ENCODE measurements at places on chromosomes 13 and 19. TPM values are rescaled to one million over a fixed set of nuclear protein-coding genes. Genes with fewer than 3 reads are reported as not detected.

Gene CACNG6
- not detected for total RNA-seq

Gene CYP2A6
- total RNA-seq: not detected

Gene CYP2A7
- total RNA-seq: 1.7 TPM

- no peak for DNase-seq
Observed at GRCh38 chr13:25802579-25802978, 249.2 kb downstream of the SHISA2 start.

DNA sequence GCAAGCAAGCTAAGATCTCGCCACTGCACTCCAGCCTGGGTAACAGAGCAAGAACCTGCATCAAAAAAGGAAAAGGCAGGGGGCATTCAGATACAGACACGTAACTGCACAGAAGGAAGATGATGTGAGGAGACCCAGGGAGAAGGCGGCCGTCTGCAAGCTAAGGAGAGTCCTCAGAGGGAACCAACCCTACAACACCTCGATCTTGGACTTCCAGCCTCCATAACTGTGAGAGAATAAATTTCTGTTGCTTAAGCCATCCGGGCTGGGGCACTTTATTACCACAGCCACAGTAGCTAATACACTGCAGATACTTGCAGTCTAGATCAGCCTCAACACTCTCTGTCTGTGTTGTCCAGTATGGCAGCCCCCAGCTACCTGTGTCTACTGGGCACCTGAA, 7.9 kb downstream of the TICAM1 start:
- DNase-seq: no peak

DNA sequence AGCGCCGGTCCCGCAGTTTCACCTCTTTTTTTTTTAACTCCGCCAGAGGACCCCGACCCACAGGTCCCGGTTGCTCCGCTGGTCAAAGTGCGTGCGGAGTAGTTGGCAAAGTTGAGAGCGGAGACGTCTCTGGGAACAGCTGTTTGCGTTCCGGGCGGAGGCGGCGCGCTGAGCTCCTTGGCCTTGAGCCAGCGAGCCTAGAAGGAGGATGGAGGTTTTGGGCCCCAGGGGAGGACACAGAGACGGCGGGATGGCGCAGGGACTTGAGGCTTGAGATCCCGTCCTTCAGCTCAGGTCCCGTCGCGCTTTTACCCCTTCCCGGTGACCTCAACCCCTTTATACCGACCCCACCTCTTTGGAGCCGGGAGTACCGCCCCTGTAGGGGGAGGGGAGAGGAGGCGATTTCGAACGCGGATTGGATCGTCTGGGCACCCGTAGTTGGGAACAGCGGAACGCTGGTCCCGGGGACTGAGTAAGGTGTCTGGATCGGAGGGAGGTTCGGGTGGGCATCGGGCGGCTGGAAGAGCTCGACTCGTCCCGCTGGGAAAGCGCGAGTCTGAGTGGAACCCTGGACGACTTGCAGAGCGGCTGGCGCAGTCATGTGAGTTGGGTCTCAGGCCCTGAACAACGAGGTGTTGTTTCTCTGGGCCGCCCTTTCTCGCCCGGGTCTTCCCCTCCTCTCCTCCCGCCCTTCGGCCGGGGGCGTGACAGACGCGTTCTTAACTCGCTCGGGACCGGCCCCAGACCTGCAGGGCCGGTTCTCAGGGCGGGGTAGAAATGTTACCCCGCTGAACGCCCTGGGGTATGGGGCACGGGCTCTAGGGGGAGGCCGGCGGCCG, at the start of gene WBP4:
TSS of gene WBP4 (plus strand) at position 435 of the 839 bp plus-strand sequence. CDS start at position 600, 165 bp downstream.
- DNase-seq: peak; percentile 98

DNA sequence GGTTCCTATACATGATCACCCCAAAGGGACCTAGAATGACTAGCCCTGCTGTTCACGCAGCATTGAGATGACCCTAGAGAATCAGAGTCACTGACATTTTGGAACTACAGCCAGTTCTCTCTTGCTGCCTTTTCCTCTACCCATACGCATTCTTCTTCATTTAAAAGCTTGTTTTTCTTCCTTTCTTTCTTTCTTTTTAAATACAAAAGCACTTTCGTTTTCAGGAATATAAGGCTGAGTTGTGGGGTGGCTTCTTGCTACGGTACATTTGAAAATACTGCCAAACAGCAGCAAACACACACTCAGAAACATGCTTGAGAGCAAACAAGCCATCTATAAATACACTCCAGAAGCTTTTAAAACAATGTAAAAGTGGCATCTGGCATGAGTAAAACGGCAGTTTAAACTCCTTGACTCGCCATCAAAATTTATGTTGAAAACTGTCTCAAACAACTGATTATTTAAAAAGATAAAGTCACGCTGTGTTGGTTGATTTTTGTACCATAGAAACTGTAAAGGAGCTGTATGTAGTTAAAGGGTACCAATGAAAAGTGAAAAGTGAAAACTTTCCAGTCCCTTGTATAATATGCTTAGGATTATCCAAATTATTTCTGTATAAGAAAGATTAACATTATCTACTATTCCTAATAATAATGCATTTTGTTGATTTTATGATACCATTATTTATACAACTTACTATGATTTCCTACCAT, 95.6 kb downstream of the PCDH9 start:
- DNase-seq: no peak

DNA sequence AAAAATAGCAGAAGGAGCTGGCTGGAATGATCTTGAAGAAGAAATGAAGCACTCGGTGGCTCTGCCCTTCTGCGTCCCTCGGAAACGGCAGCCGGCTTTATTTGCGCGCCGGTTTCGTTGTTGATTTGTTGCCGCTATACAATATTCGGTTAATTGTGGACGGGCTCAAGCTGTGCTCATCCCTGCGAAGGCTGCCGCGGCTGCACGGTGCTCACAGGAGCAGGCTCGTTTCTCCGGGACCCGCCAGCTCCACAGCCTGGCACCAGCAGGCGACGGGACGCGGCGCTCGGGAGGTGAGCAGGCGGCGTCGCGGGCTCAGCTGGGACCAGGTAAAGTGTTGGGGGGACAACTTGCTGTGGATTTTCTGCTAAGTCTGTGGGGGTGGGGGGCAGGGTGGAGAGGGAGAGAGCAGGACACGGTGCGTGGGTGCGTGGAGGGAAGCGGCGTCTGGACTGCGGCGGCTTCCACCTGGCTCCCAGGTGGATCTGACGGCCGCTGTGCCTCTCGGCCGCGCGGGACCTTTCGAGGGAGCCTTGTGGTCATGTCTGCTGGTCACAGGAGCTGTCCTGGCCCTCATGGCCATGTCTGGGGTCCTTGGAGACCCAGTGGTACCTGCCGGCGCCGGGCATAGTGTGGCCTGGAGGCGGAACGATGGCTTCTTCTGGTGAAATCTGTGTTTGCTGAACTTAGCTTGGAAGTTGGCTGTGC, 90.9 kb downstream of the TEX29 start:
- DNase-seq: peak; percentile 48

DNA sequence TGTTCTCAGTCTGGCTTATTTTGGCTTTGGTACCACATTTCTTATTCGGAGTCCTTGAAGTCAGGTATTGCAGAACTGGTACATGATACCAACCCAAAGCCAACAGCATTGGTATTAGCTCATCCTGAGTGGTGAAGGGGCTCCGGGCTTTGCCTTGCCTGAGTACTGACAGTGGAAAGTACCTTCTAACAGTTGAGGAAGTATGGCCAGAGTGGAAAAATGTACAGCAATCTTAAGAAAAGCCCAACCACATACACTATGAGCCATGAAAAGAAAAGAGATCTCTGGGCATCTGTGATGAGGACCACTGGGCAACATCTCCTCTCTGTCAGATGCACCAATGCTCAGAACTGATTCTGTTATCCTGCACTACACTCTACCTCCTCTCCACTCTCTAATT, 8.3 kb downstream of the LCP1 start:
- DNase-seq: no peak
